ENCODE measurements at places on chromosomes 7 and 10.

DNA sequence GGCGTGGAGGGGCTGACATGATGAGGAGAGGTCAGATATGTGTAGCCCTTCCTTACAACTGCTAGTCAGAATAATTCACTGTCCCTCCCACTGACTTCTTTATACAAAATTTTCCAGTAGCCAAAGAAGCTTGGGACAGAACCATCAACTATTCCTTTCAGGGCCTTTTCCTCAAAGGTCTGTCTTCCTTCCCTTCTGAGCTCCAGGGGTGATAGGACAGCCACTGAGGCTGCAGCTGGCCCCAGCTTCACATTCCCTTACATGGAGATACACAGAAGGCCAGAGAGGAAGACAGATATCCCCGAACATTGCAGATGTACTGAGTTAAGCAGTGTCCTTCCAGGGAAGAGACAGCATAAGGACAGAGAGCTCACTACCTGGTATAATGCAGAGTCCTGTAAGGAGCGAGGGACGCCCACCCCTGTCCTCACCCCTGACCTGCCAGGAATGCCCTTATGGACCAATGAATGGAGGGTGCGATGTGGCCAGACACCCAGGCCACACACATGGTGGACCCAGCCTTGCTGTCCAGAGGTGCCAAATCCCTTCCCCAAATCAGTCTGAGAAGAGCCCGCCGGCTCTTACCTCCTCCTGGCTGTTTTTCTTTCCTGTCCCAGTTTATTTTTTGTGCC is 754.7 kb downstream of the GRID1 start:
- no peak for DNase-seq

DNA sequence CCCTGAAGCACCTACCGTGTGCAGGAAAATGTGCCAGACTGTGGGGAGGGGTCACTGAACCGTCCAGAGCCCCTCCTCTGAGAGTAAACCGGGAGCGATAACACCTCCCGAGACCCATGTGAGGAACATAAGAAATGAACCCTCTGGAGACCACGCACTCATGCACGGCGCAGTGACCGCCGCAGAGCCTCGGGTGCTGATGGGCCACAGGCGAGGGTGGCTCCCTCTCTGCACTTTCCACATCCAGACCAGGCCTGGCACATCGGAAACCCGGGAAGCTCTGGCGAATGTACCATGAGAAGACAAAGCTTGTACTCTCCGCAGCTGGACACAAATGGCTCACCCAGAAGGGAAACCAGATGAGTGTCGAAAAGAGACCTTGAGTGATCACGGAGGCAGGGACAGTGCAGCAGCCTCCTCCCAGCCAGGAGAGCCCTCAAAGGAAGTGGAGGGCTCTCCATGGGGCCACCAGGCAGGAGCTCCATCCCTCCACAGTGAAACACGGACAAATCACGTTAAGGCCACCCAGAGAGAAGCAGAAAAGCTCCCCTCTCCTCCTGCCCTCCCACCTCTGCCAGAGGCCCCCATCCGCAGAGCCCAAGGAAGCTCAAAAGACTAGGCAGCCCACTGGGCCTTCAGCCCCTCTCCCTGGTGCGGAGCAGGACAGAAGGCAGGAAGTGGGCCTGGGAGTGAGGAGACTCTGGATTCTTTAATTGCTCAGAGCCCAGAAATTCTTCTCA is 178.1 kb upstream of the PPP2R2D start:
- DNase-seq, result no peak

GRCh38 chr10:110392868-110393740 is 88.4 kb upstream of the SMNDC1 start:
- peak; percentile 85 for DNase-seq

DNA sequence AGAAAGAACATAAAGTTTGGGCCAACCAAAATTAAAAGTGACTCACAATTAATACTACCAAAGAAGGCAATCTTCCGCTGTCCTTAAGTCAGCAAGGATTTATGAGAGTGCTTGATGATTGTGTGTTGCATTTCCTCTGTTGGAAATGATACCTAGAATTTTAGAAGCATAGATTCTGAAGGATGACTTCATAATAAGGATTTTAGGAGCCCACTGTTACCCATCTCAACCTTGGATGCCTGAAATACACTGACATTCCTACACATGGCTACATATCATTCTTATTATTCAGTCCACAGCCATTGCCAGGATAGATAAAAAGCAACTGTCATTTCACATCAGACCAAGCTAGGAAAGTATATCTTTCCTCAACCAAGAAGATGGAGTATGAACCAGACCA is 823.8 kb downstream of the LRMDA start:
- no peak for DNase-seq

DNA sequence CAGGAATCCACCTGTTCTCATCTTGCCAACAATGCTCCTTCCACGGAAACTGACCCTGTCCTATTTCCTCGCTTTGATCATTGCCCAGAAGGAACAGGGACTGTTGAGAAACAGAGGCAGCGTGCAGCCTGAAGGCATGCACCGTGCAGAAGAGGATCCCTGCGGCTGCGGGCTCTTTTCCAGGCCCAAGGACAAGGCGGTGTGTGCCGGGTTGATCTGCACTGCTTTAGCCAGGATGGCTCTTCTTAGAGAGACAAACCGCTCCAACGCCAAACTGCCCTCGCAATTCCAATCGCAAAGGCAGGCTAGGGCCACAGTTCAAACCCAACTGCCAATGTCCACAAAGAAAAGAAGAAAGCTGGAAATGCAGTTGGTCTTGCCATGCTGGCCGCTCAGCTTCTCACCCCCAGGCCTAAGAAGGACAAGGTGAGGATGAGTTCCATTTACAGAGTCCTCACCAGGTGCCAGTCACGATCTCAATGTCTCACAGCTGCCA is 26.5 kb downstream of the BRI3 start:
- DNase-seq, result no peak

DNA sequence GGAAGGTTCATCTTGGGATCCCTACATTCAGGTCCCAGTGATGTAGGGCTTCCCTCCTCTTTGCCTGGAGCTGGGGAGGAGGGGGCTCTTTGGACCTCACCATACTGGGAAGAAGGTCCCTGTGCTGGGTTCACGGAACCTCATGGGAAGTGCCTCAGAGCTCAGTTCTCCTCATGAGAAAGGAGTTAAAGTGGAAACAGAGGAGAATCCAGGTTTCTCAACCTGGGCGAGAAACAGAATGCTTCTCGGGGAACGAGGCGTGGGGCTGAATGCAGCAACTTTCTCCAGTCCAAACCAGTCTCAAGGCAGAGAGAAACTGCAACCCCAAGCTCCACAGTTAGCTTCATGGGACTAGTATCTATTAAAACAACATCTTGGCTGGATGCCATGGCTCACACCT is 382.7 kb upstream of the FOXK1 start:
- no peak for DNase-seq

DNA sequence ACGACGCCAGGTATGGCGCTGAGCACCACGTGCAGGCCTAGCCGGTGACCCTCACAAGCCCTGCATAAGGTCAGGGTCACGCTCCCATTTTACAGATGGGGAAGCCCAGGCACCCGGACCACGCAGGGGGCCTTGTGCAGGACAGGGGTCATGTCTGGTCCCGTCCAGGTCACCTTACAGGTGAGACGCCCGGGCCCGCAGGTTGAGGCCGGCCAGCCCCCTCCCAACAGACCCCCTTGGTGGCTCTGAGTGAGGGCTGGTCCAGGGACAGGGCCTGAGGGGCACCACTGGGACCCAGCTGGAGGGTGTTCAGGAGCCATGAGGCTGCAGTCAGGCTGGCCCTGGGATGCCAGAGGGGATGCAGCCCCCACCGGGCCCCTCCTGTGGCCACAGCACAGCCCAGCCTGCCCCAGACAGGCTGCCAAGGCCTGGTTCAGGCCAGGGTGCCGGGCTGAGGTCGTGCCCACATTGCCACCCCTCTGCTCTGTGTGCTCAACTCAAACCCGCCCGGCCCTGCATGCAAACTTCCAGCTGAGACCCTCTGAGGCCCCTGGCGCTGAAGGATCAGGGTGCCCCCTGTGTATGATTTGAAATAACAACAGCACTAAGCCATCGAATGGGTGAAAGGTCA is 69.0 kb downstream of the PWWP2B start:
- DNase-seq, result no peak
